ENCODE measurements at places on chromosomes 5 and 9. TPM values are rescaled to one million over a fixed set of nuclear protein-coding genes. Genes with fewer than 3 reads are reported as not detected.

DNA sequence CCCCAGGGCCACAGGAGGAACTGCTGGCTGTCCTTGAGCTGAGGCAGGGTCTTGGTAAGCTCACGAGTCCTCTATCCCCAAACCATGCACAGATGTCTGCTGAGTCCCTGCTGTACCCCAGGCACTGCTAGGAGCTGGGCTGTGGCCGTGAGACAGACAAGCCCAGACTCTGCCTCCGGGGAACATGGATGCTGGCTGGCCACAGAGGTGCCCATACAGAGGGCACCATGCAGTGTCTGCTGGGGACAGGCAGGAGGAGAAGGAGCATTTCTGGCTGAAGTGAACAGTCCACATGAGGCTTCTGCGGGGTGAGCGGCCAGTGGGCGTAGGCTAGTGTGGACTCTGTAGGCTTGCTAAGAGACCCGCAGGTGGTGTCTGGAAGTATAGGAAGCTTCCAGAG lies 4.8 kb upstream of the SEC16A start:
- DNase-seq = no peak

Gene FAM120A
- total RNA-seq = 116 TPM

DNA sequence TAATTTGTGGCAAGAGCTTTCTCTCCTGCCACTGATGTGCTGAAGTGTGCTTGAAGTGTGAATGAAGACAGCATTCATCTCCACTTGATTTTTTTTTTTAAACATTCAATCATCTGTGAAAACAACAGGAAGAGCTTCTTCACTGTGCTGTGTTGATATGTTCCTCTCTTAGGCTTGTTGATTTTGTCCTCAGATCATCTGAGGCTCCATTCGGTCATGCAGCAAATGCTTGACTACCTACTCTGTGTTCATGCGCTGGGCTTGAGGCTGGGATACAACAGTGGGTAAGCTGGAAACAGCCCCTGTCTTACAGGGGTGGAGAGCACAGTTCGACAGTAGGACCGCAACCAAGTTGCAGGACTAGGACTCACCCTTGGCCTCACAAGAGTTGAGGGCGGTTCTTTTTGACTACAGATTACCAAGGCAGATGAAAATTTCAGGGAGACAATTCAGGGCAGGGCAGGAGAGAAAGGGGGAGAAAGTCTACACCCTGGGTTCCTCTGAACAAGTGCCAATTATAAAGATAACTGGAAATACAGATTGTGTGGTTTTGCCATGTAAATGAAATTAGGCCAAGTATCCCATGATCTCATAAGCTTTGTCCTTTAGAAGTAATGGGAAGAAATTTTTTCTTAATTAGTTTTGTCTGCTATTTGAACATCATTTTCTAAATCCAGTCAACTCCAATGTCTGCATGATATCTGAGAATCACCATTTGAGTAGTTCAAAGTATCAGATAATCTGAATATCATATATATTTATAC lies 31.0 kb upstream of the F2R start:
- peak; percentile 32 for DNase-seq

Gene PDE6A
- not detected for total RNA-seq

Gene PCDHA10
- 0.09 TPM for total RNA-seq

GRCh38 chr9:2321523-2322148 lies 300.0 kb upstream of the VLDLR start:
- no peak for DNase-seq

Gene MARCHF3
- 16.9 TPM for total RNA-seq

Gene SLC6A3
- not detected for total RNA-seq
